ENCODE measurements at places on chromosomes 3 and 15.

DNA sequence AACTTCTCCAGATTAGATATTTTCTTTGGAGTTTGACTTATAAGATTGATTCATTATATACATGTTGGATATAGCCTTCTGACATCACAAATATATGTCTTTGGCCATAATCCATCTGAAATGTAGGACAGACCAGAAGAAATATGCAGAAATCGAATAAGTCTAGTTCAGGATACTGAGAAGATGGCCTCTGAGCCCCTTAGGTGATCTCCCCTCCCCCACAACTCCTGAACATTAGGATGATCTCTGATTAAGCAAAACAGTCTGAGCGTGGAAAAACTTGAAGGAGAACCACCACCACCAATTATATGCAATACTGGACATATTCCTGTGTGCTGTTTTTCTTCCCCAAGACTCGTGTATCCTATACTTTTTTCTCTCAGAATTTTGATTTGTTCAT, 3.2 kb downstream of the SETD5 start:
- DNase-seq: no peak

GRCh38 chr15:41822471-41822870, 5.4 kb upstream of the JMJD7 start:
- DNase-seq: no peak

- peak; percentile 99 for DNase-seq
Measured at GRCh38 chr15:40952901-40953712, at the start of gene CHAC1. Gene CHAC1 (plus strand): TSS chr15:40953471. CDS start chr15:40953584, 113 bp downstream.

DNA sequence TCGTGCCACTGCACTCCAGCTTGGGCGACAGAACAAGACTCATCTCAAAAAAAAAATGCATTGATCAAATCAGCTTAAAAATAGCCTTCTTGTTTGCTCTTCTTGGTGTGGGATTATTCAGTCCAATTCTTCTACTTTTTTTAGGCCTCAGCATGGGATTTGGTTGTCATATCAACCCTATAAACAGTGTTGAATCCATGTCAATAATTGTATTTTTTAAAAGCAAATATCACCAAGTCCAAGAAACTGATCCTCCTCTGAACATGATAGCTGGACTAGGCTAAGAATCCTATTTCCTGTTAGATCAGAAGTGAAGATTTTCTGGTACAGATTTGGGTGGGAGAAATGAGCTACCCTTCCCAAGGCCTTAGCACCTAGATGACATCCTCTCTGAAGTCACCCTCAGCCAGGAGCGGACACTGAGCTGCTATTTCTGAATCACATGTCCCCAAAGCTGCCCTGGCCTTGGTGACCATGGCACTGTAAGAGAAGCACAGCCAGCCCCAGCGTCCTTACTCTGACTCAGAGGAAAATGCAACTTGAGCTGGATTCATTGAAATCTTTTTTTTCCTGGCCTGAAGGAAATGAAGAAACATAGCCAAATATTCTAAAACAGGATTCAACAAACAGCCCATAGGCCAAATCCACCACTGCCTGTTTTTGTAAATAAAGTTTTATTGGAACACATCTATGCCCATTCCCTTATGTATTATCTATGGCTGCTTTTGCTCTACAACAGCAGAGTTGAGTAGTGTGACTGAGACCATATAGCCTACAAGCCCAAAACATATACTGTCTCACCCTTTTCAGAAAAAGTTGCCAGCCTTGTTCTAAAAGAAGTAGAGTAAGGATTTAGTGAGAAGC, 215.9 kb upstream of the CTDSPL start:
- DNase-seq: no peak

DNA sequence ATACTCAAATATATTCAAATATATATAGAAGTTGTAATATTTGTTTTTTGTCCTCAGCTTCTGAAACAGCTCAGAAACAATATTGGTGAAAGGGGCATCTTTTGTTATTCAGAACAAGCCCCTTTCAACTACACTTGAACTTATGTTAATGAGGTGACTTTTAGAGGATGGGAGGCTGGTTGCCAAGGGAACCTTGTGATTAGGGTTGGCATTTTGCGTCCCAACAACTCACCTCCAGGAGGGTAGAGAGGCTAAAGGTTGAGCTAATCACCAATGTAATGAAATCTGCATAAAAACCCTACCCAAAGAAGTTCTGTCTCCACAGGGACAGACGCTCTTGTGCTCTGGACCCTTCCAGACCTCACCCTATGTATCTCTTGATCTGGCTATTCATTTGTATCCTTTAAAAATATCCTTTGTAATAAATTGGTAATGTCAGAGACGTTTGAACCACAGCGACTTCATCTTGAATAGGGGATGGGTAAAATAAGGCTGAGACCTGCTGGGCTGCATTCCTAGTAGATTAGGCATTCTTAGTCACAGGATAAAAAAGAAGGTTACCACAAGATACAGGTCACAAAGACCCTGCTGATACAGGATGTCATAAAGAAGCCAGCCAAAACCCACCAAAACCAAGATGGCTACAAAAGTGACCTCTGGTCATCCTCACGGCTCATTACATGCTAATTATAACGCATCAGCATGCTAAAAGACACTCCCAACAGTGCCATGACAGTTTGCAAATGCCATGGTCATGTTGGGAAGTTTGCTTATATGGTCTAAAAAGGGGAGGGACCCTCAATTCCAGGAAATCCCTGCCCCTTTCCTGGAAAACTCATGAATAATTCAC, 111.1 kb downstream of the FMN1 start:
- DNase-seq: no peak

DNA sequence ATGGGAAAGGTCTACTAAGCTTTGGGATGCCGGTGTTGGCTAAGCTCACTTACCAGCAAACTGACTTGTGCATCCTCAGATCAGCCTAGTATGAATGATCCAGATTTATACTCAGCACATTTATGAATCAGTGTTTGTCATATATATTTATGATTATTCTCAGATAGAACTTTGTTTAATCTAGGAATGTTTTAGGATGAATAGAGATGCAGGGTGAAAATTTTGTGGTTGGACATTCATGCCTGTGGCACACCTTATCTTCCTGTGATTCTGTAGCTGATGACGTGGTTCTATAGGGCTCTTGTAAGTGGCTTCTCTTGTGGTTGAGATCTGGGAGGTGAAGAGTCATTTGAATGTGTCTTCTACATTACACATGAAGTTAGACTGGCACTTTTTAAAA, 11.4 kb downstream of the CDIN1 start:
- no peak for DNase-seq

DNA sequence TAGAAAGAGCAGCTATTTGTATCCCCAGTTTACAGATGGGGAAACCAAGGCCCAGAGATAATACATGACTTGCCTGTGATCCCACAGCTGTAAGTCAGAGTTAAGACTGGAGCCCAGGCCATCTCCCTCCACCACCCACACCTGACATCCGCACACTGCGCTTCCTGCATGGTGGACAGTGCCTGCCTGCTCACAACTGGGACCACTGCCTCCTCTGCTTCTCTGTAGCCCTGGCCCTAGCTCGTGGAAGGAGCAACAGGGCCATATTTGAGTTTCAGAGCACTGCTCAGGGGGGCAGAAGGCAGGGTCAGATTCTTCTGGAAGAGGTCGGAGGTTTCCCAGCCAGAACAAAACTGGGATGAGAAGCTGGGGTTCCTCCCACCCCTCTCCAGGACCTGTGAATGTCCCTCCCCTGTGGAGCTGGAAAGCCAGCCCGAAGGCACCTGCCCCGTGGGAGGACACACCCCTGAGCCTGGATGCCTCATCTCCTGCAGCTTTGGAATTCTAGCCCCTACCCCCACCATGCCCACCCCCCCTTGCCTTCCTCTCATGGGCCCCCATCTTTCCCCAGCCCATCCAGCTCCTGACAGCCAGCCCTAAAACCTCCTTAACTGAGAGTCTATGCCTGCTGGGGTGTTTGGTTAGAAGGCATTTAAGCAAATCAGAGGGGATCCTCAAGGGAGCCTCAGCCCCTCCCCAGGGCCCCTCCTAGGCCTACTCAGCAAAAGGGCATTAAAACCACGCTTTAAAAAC, 100.1 kb downstream of the TPRA1 start:
- no peak for DNase-seq
